Right lung (tissue), 10 donors: ENCODE measurements at places on chromosomes 5 and 9. TPM values are rescaled to one million over a fixed set of nuclear protein-coding genes. Genes with fewer than 3 reads are reported as not detected.

Gene N4BP3
- polyA plus RNA-seq, result 9.5 TPM

Gene ARL10
- 16.4 TPM for polyA plus RNA-seq

Gene ABO
- 3.9 TPM for polyA plus RNA-seq

Gene NIPAL4
- polyA plus RNA-seq, result 0.10 TPM

Gene OSMR
- 18.2 TPM for polyA plus RNA-seq

Gene PTAR1
- 117 TPM for polyA plus RNA-seq

Gene GALNT12
- 18.1 TPM for polyA plus RNA-seq

Gene HAVCR2
- 2.3 TPM for polyA plus RNA-seq

Gene HMCN2
- 0.21 TPM for polyA plus RNA-seq

Gene GRIA1
- polyA plus RNA-seq, result 9.5 TPM

Gene ANXA2R
- polyA plus RNA-seq, result 2.3 TPM

Gene PRDM9
- not detected for polyA plus RNA-seq

- no peak for DNase-seq
Measured at GRCh38 chr5:10595672-10596309, 31.9 kb downstream of the ANKRD33B start.

DNA sequence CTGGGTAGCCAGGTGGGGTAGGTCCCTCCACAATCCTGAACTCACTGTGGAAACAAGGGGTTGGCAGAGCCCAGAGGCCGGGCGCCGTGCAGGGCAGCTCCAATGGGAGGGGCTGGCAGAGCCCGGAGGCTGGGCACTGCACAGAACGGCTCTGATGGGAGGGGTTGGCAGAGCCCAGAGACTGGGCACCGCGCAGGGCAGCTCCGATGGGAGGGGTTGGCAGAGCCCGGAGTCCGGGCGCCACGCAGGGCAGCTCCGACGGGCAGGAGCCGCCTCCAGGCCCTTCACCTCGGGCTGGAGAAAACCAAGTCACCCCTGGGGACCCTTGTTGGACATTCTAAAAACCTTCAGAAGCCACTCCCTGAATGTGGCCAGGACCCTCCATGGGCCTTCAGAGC, 9.3 kb downstream of the NACC2 start:
- no peak for DNase-seq

GRCh38 chr5:142829801-142830220, 59.6 kb downstream of the ARHGAP26 start:
- DNase-seq, result no peak

- no peak for DNase-seq
Measured at GRCh38 chr5:172821340-172821985, 12.6 kb upstream of the ERGIC1 start.

GRCh38 chr9:136726631-136727191, 14.3 kb downstream of the DIPK1B start:
- no peak for DNase-seq

GRCh38 chr9:16031486-16031885, 478.6 kb downstream of the CCDC171 start:
- no peak for DNase-seq

- DNase-seq, result no peak
Measured at GRCh38 chr9:127450243-127450760, 904 bp downstream of the RPL12 start.

GRCh38 chr5:1958211-1959010, 75.7 kb upstream of the IRX4 start:
- DNase-seq, result no peak

DNA sequence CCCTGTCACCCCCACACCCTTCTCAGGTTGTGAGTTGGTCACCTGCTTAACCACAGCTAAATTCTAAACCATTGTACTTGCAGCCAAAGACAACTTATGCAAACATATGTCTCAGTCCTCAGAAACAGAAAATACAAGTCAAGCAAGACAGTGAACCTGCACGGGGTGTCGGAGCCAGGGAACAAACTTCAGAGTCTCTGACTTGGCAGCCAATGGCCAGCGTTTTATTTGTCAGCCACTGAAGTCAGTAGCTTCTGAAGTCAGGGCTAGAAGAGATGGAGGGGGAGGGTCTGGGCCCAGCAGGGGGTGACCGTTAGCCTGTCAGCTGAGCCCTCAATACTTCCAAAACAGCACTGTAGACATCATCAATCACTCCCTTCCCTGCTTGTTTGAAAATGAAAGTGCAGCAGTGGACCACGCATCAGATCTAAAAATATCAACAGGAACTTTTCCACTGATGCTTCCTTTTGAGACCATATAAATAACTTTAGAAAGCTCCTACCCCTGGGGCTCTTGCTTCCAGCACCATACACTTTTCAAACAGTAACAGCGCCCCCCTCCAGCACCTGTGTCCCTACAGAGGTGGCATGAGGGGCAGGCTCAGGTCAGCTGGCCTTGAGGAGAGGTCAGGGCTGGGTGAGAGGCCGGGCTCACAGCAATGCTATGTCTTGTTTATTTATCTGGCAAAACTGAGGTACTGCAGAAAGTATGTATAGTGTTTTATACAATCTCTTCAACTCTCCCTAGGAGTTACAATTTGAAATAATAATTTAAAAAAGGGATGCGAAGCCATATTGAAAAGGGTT, 142.5 kb downstream of the ACER2 start:
- no peak for DNase-seq

DNA sequence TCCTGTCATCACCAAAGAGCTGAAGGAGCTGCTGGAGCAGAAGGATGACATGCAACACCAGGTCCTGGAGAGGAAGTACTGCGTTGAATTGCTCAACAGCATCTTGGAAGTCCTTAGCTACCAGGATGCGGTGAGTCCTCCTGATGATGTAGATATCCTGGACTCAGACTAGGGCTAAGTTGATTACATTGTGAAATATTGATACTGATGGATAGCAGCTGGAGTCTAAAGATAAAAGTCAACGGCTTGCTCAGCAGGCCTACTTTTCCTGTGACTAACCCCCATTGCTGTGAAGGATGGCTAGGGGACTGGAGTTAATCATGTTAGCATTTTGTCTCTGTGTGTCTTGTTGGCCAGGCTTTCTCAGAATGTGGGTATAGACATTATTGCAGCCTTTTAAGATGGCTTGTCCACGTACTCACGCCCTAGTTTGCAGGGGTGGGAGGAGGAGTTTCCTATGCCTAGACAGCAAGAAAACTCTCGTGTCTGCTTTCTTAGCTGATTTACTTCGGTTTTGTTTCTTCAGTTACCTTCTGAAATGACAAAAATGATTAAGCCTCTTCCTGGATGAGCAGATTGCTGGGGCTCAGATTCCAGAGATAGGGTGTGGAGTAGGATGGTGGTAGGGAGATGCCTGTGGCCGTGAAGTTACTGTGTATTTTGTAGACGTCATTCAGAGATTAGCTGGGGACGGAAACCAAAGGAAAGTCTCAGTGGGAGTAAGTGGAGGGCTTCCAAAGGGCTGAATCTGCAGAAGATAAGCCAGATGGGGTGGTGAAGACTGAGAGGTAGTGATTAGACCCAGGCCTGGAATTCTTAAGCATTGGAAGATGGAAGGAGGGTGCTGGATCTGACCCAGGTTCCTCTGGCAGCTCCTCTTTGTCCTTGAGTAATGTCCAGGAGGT, 166.3 kb downstream of the DOCK2 start:
- DNase-seq, result peak; percentile 88

GRCh38 chr9:85640425-85640824, 101.3 kb downstream of the AGTPBP1 start:
- DNase-seq, result no peak

- DNase-seq, result no peak
Measured at GRCh38 chr9:4573634-4574389, 83.5 kb downstream of the SLC1A1 start.

- DNase-seq, result no peak
Measured at GRCh38 chr9:16637218-16637617, 233.3 kb downstream of the BNC2 start.

GRCh38 chr9:94802793-94803192, 76.3 kb downstream of the AOPEP start:
- DNase-seq, result no peak

DNA sequence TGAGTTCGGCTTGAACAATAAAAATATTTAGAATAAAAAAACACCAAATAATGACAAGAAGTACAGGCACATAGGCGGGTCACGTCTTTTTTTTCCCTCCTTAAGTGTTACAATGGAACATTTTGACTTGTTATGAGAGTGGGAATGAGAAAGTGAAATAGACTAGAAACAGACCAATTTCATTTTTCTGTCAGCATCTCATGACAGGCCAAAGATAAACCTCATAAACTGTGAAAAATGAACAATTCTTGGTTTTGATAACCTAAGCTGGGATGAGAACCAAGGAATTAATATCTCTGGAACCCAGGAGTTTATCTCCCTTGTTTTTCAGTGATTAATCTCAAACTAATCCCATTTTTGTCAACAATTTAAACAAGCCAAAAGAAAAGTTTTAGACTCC, 299.5 kb downstream of the SLIT3 start:
- no peak for DNase-seq

GRCh38 chr5:36158144-36158543, 6.2 kb downstream of the SKP2 start:
- no peak for DNase-seq

DNA sequence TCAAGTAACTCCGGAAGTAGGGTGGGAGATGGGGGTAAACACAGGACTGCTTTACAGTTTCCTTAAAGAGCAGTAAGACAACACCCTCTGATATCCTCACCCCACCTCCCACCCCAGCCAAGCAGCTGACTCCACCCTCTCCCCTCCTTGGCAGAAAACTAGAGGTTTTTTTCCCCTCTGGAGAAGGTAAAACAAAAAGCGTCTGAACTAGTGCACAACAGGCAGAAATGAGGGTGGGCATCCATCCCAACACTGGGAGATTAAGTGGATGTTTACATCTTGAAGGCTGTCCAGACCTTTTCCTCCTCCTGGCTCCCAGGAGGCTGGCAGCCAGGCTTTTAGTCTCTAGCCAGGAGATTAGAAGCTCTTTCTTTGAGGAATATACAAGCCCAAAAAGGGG, 13.9 kb upstream of the CTNNAL1 start:
- DNase-seq, result peak; percentile 21

DNA sequence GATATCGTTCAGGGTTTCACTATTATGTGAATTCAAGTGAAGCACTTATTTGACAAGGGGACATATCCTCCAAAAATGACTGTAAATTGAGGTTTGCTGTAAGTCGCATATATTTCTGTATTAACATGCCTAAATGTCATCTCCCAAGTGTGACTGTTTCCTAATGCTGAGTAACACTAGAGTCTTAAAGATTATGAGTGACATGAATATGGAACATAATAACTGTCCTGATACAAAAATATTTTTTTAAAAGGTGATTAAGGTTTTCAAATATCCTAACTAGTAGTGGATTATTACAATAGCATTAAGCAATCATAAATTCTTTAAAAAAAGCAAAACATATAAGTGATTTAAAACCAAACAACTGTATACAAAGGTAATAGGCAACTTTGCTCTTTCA, 3.6 kb downstream of the NFIB start:
- no peak for DNase-seq

- no peak for DNase-seq
Measured at GRCh38 chr5:39452846-39453245, 28.1 kb upstream of the DAB2 start.

DNA sequence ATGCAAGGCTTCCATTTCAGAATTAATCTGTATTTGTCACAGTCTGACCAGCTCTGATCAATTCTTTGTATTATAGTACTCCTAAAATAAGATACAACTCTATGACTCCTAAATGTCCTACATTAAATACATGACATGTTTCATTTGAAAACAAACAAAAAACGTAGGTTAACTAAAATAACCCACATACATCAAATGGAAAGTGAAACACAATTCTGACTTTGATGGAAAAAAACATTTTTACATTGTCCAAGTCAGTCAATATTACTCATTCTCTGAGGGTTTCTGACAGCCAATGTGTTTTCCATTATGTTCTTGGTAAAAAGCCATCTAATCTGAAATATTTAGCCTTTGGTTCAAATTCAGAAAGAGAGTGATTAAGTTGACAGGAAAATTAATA, 8.7 kb downstream of the HMGCS1 start:
- no peak for DNase-seq

DNA sequence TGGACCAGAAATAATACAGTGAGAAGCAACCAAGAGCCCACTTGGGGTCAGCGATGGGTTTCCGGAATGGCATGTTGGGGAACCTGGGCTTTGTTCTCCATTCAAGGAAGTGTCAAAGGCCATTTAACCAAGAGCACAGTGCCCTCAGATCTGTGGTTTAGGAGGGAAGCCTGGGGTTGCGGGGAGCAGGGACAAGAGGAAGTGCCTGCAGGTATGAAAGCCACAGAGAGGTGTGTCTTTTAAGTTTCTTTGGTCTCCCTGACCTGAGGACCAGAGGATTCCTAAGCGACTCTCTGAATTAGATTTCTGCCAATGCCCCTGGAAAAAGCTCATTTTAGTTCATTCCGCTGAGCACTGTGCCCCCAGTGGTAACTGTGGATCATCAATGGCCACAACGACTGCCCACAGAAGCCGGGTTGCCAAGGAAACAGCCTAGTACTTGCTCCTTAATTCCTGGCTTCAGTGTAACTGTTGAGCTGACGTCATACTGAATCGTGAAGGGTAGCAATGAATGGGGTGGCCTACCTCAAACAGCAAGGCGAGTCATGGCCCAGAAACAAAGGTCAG, 107.3 kb upstream of the SPIN1 start:
- DNase-seq, result no peak

- DNase-seq, result no peak
Measured at GRCh38 chr5:38724301-38725030, 121.3 kb upstream of the OSMR start.

- DNase-seq, result peak; percentile 74
Measured at GRCh38 chr9:95966306-95966705, 90.8 kb downstream of the ERCC6L2 start.

GRCh38 chr5:137147346-137147745, 351.8 kb downstream of the SPOCK1 start:
- no peak for DNase-seq

DNA sequence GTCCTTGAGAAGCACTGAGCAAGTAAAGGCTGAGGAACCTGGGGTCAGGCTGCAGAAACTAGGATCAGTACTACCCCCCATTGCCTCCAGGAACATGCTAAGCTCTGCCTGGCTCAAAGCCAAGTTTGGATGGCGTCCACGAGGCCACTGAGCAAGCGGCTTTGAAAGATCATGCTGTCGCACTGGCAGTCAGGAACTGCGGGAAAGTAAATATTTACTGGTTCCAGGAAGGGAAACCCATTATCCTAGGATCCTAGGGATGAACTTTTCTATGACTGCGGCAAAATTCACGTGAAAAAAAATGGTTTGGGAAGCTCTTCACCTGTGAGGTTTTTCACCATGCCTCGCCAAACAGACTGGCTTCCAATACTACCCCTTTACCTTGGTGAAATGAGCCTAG, 75.3 kb upstream of the PJA2 start:
- peak; percentile 88 for DNase-seq
